ENCODE measurements at places on chromosomes 2 and 18.

- no peak for DNase-seq
These were observed 3.4 kb downstream of the SDC1 start for GRCh38 chr2:20221555-20221973.

- DNase-seq = no peak
These were observed 213.0 kb downstream of the TRIB2 start for GRCh38 chr2:12929758-12930157.

DNA sequence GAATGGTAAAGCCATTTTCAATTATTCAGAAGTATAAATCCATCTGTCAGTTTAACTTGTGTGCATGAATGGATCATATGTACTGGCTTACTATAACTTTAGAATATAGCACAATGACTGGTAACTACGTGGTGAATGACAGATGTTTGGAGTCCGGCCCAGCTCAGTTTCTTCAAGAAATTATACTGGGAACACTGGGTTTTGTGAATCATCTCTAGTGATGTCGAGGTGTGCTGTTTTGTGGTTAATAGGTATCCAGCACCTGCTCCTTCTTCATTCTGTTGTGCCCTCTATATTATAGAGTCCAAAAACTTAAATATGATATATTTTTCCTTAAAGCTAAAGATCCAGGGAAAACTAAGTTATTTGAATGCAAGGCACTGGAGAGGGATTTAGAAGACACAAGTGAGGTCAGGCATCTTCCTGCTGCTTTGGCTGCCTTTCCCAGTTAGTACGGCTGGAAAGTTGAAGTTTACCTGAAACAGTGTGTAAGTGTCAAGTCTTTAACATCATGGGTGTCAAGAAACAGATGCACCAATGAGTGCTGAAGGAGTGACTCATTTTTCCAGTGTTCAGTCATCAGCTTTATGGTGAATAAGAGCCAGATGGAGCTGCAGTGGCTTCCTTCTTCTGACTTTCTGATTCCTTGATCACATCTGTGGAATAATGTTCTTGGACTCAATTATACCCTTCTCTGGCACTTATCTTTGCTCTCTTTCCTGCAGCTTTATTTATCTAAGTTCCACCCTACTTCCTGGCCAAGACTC lies 1079.5 kb upstream of the CELF4 start:
- DNase-seq = no peak

- DNase-seq = peak; percentile 94
These were observed at the start of gene FKBP1B for GRCh38 chr2:24049485-24050021. TSS of gene FKBP1B (plus strand) at chr2:24049741. CDS start at chr2:24049850, 109 bp downstream.

GRCh38 chr2:47063538-47063930 lies 91.6 kb downstream of the STPG4 start:
- no peak for DNase-seq

DNA sequence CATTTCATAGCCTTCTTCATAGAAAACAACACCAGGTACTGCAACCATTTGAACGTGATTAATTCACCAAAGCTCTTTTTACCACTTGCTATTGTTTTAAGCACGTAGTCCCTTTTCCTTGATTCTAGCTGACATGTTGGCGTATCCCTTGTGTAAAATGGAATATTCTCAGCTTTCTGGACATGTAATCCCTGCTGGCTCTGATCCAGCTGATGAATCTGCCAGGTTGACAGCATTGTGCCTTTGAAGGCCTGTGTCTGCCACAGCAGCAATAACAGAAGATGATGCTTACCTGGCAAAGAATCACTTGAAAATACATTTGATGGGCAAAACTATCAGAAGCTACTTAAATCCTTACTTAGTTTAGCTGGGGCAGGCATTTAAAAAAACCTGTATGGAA lies 81.0 kb upstream of the CCDC150 start:
- no peak for DNase-seq

DNA sequence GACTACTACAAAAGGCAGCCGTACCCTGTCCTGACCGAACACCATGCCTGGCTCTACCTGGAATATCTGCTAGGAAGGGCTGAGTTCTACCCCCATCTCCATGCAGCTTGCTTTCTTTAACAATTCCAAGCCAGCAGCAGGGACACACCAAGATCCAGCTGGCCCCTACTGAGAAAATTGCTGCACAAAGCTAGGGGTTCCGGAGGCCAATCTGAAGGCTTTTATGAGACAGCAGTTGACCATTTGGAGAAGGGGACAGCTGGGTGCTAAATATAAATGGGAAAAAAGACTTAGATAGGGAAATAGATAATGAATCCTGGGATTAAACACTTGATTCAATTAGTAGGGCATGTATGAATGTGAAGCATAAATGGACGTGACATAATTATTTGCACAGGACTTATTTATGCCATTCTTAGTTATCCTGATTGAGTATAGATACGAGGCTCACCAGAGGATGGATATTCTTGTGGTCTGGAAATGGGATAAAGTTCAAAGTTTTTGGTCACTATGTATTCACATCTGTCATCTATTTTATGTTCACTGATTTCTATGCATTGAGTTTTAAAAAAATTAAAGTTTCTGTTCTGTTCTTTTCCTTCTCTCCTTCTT lies 204.0 kb downstream of the ZNF521 start:
- DNase-seq = no peak

- DNase-seq = no peak
These were observed 1.5 kb upstream of the MTCL1 start for GRCh38 chr18:8703781-8704301.

DNA sequence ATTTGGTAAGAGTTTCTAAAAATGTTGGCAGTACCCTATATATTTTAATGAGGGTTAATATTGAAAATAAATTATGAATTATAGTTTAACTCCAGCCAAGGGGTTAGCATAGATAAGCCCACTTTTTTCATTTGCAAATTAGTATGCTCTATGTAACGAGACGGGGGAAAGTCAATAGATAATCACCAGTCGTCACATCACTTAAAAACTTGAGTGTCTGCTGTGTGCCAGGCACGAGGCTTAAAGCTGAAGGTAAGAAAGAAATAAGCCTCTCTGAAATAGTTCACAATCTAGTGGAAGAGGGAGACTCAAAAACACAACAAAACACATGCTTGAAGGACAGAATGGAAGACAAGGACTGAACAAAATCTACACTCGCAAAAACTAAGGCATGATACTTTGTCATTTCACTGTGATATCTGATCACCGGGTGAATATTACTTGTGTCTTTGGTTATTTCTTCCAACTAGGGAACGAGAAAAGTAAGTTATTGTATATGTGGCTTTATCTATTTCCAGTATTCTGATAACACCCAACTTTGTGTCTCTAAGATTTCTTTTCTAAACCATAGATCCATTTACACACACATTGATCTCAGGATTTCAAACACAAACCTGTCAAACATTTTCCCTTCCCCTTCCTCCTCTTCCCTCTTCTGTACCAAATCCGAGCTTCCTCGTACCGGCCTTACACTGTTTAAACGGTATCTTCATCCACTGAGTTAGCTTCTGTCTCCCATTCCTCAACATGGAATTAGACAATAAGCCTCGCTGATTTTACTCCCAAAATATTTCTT lies 199.1 kb downstream of the PIEZO2 start:
- DNase-seq = no peak

GRCh38 chr2:172196768-172197431 lies 94.2 kb upstream of the DLX2 start:
- DNase-seq = no peak

DNA sequence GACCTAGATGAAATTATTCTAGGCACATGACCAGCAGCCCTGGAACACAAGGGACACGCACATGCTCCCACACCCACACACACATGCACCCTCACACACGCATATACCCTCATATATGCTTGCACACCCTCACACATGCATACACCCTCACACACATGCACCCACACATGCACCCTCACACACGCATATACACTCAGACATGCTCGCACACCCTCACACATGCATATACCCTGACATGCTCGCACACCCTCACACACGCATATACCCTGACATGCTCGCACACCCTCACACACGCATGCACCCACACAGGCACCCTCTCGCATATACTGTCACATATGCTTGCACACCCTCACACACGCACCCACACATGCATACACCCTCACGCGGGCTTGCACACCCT lies 61.8 kb downstream of the PARD6G start:
- no peak for DNase-seq

DNA sequence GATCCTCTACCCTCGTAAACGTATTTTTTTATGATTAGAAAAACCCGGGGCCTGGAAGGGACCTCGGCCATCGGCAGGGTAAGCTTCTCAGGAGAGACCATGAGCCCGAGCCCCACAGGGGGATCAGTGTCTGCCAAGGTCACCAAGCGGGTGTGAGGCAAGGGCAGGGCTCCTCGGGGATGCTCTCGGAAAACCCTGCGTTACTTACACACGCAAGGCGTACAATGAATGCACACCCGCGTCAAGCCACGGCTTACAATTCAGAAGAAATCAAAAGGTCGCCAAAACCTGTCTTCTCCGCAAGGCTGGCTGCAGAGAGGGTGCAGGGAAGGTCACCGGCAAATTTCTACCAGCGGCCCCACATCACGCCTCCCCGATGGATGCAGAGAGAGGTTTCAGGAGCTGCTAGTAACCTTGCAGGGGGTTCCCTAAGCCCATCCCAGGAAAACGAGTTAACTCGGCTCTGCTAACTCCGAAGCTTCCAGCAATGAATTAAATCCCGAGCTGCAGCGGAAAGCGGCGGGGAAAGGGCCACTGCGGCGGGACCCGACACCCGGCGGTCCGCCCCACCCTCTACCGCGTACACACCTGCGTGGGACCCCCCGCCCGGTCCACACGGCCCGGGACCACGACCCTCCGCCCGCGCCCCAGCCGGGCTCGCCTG lies 638 bp downstream of the ST3GAL5 start:
- peak; percentile 31 for DNase-seq

- DNase-seq = no peak
These were observed 5.4 kb upstream of the HPCAL1 start for GRCh38 chr2:10297191-10297830.

- DNase-seq = no peak
These were observed 51.3 kb upstream of the SLC1A4 start for GRCh38 chr2:64937687-64938491.

DNA sequence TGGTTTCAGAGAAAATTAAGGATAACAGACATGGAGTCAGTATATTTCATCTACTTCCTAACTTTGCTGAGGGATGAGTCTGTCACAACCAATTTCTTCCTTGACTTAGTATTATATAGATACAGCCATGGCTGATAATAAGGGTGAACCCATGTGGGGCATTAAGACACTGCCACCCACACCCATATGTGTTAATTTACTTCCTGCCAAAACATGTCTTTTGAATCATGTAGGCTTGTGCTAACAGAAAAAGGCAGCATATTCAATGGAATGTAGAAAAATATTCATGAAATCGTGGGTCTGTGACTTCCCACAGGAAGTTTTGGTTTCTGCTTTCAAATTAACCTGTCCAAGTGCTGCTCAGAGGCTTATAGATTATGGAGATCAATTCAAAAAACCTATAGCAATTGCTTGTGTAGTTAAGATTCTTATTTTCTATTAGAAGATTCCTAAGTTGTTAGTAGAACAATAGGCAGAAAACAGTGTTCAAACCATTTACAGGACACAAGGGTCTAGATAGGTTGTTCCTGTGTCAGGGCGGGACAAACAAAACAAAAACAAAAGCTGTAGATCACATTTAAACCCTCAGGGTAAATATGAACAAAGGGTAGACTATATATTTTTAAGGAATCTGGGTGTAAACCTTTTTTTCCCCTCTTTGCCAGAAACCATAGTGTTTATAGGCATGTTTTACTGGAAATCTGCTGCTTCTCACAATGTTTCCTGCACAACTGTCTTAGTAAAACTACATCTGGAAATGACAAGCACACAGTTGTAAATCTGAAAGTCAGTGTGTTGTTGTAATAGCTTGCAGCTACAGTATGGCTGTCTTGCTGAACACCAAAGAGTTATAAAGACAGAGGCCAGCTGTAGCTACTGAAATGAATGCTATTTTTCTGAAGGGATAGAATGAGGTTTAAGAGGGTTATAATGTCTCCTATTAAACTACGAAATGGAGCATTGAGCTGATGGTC lies 691.2 kb downstream of the EPHA4 start:
- no peak for DNase-seq

DNA sequence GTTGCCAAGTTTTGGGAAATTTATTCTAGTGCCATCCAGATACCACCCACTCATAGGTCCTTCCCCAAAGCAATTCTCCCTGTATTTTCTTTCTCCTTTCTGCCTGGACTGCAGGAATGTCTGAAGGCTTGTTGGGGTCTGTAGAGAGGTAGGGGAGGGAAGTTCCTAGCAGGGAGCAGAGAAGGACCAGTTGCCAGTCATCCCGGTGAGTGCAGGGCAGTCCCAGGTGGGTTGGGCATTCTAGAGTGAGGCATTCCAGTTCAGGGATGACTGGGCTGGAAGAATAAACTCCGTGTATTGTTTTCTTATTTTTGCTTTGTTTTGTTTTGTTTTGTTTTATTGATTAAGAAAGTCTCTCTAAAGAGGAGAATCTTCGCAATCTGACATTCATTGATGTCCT lies 58.1 kb downstream of the SPATS2L start:
- no peak for DNase-seq

GRCh38 chr2:904246-905024 lies 46.2 kb upstream of the SNTG2 start:
- no peak for DNase-seq

- no peak for DNase-seq
These were observed 152.8 kb downstream of the EHBP1 start for GRCh38 chr2:62858231-62858832.

- DNase-seq = no peak
These were observed 7.0 kb downstream of the GPR35 start for GRCh38 chr2:240632306-240632721.

DNA sequence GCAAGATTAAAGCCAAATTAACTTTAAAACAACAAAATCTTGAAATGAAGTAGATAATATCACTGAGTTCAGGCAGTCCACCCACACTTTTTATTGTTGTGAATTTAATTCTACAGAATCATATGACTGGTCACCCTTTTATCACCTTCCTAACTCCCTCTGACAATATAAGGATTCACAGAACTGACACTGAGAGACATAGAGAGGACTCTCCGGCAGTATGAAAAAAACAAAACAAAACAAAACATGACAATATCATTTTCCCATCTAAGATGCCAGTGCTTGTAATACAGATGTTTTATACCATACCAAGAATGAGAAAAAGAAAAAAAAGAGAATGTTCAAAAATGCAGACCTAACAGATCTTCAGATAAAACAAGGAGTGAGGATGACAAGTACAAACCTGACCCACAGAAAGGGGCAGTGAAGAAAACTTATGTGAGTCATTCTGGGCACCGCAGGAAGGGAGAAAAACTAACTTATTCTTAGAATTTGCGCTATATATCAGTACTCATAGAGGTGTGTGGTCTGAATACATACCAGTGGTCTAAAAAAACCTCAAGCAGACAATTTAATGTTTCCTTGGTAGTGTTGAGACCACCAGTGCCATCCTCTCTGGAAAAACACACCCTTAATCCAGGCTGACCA lies 136.6 kb downstream of the ZAP70 start:
- DNase-seq = no peak

GRCh38 chr2:108594982-108595464 lies 60.8 kb downstream of the LIMS1 start:
- DNase-seq = no peak

- no peak for DNase-seq
These were observed 221.4 kb downstream of the THSD7B start for GRCh38 chr2:136986605-136987221.
